ENCODE measurements at places on chromosomes 5 and 9.

- no peak for DNase-seq
These were observed 979.1 kb upstream of the CTNND2 start for GRCh38 chr5:12883395-12883794.

GRCh38 chr5:108661590-108662219 is 86.0 kb upstream of the FER start:
- no peak for DNase-seq

DNA sequence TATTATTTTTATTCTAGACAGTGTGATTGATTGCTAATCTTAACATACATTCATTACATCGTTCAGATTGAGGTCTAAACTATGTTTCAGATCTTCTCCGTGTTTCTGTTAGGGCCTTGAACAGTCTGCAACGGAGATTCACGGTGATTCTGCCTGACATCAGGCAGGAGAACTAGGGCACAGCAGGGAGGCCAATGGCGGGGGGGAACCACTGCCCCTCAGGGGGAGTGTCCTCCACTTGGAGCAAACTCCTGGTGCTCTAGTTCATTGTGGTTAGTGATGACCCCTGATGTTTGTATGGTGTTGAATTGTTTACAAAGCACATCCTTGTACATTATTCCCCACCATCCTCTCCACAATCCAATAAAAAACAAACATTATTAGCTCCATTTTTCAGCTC is 173.5 kb downstream of the ZNF608 start:
- no peak for DNase-seq

DNA sequence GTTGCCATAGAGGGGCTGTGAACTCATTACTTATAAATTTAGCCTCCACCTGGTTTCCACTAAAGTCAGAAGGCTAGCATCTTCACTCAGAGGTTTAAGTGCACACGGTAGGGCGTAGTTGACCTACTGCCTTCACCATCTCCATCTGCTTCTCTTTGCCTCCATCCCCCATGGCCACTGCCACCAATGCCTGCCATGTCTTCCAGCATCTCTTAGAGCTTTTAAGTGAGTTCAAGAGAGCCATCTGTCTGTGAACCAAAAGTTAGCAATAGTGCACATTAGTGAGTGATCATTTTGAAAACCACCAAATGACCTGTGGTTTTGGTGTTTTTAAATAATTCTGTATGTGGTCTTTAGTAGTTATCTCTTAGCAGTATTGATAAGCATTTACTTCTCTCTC is 102.0 kb downstream of the DMRTA1 start:
- DNase-seq: no peak

DNA sequence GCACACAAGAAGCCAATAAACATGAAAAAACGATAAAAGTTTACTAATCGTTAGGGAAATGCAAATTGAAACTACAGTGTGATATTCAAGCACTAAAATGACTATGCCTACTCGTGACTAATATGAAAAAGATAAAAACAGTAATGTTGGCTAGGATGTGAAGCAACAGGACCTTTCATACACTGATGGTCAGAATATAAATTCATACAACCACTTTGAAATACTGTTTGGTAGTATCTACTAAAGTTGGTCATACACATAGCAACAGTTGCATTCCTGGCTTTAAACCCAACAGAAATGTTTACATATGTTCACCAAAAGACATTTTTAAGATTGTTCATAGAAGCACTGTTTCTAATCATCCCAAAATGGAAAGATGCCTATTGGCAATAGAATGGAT is 24.3 kb downstream of the FBXO38 start:
- DNase-seq: no peak

DNA sequence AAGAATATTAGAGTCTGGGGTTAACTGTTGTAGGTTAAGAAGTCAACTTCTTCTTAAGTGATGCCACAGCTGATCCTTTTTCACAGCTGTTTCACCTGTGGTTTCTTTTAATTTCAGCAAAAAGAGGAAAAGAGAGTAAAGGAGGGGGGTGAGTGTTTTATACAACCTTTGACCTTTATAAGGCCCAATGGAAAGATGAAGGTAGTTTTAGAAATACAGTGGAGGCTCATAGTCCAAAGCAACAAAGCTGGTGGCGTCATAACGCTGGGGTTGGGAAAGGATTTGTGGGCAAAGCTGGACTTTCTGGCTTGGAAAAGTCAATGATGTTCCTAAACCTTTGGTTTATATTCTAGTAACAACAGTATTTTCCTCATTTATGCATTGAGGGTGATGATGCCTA is 49.5 kb downstream of the RCL1 start:
- DNase-seq: no peak

GRCh38 chr5:66992547-66992946 is 204.1 kb downstream of the CD180 start:
- DNase-seq: no peak

DNA sequence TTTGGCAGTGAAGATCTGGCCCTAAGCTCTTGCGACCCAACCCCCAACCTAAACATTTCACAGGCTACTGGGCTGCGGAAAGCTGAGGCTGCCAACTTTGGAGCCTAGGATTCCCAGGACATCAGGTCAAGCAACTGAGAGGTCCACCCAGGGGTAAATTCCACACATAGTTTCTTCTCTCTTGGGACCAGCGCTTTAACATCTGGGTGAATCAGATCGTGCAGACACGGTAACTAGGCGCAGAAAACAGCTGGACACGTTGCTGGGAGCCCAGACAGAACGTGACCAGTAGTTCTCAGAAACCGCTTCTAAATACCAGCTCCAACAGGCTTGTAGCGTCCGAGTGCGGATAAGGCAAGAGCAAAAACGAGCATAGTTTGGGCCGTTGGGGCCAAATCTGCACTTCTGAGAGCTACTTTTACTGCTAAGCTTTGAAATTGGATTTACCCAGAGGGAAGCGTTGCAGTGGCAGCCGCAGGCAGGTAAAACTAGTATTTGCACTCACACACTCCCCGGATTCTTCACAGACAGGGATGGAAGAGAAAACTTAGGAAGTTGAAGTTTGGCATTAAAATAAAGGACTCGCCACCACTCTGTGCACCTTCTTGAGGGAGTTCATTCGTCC is 11.8 kb downstream of the ITGA1 start:
- no peak for DNase-seq

DNA sequence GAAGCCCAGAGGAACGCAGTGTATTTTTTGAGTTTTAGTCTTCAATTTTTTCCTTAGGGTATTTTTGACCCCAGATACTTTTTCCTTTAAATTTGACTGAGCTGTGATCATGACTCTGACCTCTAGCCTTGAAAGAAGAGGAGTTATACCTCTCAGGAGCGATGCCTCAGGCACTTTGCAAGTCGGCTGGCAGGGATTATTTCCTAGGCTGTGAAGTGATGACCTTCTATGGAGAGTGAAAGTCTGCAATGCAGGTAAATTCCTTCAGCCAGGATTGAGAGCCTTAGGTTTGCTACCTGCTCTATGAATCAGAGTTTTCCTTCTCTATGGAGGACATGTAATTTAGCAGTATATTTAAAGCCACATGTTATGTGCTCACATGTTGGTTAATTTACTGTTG is 10.8 kb upstream of the NUDT12 start:
- no peak for DNase-seq

GRCh38 chr9:1979741-1980367 is 35.3 kb upstream of the SMARCA2 start:
- no peak for DNase-seq

- peak; percentile 33 for DNase-seq
These were observed 1.9 kb upstream of the CRB2 start for GRCh38 chr9:123353984-123354591.

- DNase-seq: no peak
These were observed 69.6 kb upstream of the PRRC1 start for GRCh38 chr5:127447827-127448226.

DNA sequence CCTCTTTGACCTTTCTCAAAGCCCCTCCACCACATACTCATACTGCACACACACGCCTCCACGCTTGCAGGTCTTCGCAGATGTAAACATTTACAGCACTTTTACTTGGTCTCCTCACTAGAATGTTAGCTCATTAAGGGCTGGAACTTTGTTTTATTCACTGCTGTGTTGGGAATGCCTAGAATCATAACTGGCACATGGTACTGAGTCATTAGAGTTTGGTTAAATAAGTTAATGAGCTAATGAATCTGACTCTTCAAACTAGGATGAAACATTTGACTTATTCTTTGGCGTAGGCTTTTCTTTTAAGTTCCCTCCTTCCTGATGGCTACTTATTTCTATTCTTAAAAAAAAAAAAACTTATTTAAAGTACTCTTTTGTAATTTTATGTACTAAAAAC is 28.9 kb downstream of the MAN2A1 start:
- DNase-seq: no peak

GRCh38 chr5:168174376-168174775 is 117.1 kb upstream of the WWC1 start:
- no peak for DNase-seq

GRCh38 chr9:113622600-113623400 is 159.3 kb downstream of the RGS3 start:
- DNase-seq: no peak

GRCh38 chr5:66498791-66499207 is 97.4 kb upstream of the MAST4 start:
- DNase-seq: no peak

- no peak for DNase-seq
These were observed 319.1 kb upstream of the RGMB start for GRCh38 chr5:98454407-98454806.

- no peak for DNase-seq
These were observed 492.7 kb downstream of the RASEF start for GRCh38 chr9:82570226-82570625.

DNA sequence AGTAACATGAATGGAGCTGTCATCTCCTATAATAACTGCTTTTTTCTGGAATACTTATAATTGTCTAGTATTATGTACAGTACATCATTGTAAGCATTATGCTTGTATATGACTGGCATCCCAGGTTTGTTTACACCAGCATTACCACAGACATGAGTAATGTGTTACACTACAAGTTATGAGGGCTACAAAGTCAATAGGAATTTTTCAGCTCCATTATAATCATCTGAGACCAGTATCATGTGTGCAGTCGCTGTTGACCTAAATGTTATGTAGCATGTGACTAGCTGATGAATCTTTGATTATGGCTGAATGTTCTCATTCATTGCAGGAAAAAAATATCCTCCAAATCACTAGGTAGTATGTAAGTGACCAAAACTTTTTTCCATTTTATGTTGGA is 2.2 kb downstream of the ZCCHC9 start:
- DNase-seq: no peak

DNA sequence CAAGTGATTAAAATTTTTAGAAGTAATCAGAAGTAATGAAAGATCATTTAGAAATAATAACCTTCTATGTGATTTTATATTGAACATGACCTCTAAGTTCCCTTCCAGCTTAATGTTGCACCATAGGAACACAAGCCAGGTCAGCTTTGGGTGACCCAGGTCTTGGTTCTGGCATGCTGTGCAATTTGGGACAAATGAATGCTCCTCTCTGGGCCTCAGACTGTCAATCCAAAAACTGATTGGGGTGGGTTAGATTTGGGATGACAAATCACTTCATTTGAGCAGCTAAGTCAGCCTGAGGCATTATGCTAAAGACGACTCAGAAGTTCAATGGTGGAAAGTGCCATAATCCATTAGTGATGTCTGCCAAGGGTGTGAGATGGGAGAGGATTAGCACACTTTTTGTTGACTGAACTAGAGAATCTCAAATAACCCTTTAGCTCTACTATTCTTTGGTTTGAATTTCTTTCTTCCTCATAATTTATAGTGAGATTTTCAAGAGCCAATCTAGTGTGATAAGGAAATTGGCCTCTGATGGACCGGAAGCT is 60.7 kb upstream of the BOD1 start:
- DNase-seq: no peak

- DNase-seq: no peak
These were observed 11.5 kb upstream of the FAF2 start for GRCh38 chr5:176436656-176437055.

DNA sequence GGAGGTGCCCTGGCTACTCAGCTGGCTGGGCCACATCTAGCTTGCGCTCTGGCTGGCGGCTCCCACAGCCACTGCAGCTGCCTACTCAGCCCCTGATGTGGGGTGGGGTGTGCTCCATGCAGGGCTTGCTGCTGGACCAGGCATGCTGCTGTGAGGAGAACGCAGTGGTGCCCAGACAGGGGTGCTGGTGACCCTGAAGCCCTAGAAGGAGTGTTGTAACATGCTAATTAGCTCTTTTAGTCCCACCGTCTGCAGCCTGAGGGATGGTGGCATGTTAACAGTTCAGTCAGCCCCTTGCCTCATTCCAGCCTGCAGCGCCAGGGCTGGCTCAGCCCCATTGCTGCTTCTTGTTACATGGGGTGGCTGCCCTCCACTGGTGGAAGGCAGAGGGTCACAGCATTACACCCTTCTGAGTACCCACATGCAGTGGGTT is 642.3 kb downstream of the DMRTA1 start:
- DNase-seq: no peak

- no peak for DNase-seq
These were observed 18.3 kb upstream of the MUSK start for GRCh38 chr9:110650261-110650660.

- no peak for DNase-seq
These were observed 16.3 kb downstream of the IDNK start for GRCh38 chr9:83639266-83639665.

GRCh38 chr5:97162045-97162444 is 19.6 kb upstream of the LIX1 start:
- peak; percentile 40 for DNase-seq

GRCh38 chr9:116661037-116661954 is 25.8 kb upstream of the TRIM32 start:
- no peak for DNase-seq

DNA sequence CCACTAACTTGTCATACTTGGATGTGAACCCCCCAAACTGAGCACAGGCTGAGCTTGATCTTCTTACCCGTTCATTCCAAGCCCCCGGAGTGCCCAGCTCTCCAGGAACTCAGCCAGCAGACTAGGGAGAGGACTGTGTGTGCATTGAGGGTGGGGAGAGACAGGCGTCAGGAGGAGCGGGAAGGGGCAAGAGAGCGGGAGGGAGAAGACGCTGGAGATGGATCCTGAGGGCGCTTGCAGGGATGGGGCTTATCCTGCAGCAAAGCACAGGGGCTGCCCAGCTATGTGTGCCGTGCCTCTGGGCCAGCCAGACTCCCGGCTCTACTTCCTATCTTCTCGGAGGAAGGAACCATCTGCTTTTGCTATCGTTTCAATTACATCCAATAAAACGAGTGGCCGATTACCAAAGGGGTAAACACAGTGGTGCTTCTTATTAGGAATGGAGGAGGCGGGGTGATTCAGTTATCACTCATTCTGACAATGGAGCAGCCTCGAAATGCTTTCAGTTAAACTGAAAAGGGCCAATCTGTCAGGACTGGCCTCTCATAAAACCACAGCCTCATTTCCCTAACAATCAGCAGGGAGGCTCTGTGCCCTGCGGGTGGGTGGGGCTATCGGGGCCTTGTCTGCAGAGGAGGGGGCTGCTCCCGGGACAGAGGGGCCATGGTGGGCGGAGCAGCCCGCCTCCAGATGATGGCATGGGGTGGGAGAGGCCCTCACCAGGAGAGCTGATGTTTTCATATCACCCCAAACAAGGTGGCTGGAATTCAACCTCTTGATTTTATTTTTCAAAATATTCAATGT is 168.2 kb downstream of the DAB2IP start:
- DNase-seq: no peak

DNA sequence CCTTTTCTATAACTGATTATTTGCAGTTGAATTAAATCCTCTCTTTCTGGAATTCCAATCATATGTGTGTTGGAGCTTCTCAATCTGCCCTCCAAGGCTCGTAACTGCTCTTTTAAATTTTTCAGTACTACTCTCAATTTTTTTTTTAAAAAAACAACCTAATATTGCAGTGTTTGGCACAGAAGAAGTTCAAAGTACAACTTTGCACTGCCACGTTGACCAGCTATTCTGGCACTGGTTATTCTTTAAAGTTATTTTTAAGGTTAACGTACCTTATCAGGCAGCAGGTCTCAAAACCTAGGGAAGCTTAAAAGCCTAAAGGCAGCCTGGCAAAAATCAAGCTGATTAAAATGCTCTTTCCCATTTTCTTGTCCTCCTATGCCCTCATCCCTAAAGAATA is 120.5 kb downstream of the GHR start:
- no peak for DNase-seq
